ENCODE measurements at places on chromosomes 2 and 18. TPM values are rescaled to one million over a fixed set of nuclear protein-coding genes. Genes with fewer than 3 reads are reported as not detected.

UGT1A3 gene
- total RNA-seq = not detected

DNA sequence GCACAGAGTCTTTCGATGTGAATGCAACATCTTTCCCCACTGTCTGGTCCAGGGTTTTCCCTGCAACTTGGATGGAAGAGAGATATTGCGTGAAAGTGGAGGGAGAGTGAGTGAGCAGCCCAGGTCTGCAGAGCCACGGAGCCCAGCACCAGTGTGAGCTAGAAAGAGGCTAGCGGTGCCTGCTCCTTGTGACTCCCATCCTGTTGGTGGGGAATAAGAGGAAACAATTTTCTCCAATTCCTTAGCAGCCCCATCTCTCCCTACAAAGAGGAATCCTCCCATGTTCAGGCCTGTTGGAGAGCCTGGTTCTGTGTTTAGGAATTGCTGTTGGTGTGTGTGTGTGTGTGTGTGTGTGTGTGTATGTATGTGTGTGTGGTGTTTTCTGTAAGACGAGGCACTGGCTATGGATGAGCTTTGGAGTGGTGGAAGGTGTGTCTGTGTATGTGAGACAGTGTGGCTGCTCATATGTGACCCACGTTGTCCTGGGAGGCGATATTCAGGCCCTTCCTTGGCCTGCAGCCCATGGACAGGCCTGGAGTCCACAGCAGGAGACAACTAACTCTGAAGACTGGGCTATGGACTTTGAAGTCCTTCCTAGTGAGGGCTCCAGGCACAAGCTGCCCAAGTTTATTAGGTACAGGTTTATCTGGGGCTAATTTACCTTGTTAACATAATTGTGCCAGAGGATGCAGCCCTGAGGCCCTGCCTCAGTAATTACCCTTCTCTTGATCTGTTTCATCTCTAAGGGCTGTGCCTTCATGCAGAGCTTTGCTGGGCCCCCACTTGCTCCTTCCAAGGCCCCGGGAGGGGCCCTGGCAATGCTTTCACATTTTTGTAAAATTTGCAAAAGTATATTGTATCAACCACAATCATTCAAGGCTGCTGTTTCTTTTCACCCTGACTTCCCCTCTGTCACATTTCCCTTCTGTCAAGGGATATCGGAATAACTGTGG is 88.6 kb upstream of the HAAO start:
- DNase-seq = no peak

- peak; percentile 85 for DNase-seq
Observed at GRCh38 chr2:120991441-120991840, 255.8 kb downstream of the GLI2 start.

GRCh38 chr2:162697111-162697510 is 141.5 kb downstream of the KCNH7 start:
- DNase-seq = no peak

GRCh38 chr2:223196331-223196730 is 144.3 kb downstream of the KCNE4 start:
- no peak for DNase-seq

GRCh38 chr2:218394298-218395089 is 5.2 kb upstream of the CTDSP1 start:
- peak; percentile 51 for DNase-seq

DNA sequence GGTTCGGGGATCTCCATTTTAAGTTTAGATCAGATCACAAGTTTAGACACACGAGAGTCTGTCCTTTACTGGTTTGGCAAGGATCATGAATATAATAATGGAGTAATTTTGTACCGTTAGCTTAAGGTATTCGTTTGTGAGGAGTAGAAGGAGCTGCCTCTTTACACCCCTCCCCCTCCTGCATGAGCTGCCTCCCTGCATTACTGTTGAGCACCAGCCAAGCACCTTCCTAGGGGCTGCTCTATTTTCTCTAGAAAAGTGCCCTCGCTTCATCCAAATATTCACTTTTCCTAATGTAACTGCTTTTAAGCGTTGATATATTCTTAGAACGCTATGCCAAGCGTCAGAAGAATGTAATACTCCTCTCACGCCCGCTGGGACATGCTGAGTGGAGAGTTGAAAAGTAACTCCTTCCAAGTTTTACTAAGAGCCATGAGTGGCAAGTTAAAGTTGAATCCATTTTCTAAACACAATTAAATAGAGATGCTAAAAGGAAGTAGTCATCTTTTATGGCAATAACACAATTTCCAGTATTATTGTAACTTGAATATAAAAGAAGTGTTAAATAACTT is 25.4 kb upstream of the SCN7A start:
- peak; percentile 10 for DNase-seq

CENPA gene
- total RNA-seq = 2.9 TPM

DNA sequence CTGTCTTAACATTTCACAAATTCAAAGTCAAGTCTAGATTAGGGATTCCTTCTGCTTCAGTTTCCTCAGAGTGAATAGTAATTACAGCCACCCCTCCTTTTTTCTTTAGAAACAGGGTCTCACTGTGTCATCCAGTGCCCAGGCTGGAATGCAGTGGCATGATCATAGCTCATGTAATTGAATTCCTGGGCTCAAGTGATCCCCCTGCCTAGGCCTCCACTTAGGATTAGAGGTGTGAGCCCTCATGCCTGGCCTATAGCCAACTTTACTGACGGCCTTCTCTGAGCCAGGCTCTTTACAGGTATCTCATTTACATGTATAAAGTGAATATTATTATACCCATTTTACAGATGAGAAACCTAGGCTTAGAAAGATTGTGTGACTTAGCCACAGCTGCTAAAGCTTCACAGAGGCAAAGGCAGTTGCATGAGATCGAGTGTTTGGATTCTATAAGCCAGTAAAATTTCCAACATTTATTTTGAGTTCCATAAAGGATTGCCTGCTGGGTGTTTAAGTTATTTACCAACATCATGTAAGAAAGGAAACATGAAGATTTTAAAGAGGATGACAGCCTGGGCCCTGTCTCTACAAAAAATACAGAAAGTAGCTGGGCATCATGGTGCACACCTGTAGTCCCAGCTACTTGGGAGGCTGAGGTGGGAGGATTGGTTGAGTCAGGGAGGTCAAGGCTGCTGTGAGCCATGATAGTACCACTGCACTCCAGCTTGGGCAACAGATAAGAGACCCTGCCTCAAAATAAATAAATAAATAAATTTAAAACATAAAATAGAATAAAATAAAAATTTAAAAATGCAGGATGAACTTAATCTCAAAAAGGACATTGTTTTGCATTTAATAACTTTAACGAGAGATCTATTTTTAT is 1.8 kb downstream of the ENOSF1 start:
- DNase-seq = no peak

GRCh38 chr2:219570194-219570923 is 980 bp downstream of the OBSL1 start:
- DNase-seq = peak; percentile 97

DNA sequence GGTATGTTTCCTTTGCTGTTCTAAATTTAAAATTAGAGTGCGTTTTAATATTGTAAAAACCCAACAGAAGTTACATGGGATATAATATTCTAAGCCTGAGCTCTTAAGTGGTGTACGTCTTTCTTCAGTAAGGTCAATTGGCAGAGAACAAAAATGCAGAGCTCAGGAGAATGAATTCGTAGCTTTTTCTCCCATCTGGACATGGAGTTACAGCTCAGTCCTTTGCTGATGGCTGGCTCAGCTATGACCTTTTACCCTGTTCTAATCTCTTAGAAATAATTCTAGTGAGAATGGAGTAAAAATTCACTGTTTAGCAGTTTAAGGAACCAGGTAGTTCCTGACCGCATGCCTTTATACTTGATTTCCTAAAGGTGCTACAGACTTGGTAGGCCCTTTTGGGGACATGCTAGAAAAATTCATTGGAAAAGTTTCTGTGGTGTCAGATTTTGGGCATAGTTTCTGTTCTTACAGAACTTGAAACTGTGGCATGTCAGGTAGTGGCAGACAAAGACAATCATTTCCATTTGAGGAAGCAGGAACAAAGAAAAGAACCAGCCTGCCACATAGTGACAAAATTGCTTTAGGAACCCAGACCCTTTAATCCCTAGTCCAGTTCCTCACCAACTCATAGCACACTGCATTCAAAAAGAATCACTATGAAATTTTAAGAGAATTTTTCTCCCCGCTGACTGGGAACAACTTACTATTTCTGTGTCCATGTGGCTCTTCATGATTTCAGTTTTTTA is 566.8 kb upstream of the ZNF804A start:
- no peak for DNase-seq

- no peak for DNase-seq
Observed at GRCh38 chr2:158670292-158670691, 124.8 kb upstream of the DAPL1 start.

GRCh38 chr2:42848726-42849290 is 56.4 kb upstream of the HAAO start:
- no peak for DNase-seq

PDE1A gene
- total RNA-seq = 42.0 TPM

DNA sequence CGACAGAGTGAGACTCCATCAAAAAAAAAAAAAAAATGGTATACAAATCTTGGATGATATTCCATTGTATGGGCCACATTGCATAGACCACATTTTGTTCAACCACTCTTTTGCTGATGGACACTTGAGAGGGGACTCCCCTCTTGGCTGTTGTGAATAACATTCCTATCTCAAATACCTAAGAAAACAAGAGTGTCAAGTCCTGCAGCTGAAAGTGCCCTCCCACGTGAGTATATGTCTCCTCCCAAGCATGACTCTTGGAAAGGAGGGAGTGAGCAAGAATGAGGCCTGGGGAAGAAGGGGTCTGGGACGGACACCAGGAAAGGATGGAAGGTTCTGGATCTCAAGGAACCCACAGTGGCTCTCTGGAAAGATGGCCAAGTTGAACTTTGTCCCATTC is 36.0 kb upstream of the NPAS2 start:
- no peak for DNase-seq

AQP12A gene
- total RNA-seq = not detected

KLF7 gene
- total RNA-seq = 31.1 TPM

GRCh38 chr2:38037325-38037724 is 38.6 kb downstream of the CYP1B1 start:
- DNase-seq = no peak

DNA sequence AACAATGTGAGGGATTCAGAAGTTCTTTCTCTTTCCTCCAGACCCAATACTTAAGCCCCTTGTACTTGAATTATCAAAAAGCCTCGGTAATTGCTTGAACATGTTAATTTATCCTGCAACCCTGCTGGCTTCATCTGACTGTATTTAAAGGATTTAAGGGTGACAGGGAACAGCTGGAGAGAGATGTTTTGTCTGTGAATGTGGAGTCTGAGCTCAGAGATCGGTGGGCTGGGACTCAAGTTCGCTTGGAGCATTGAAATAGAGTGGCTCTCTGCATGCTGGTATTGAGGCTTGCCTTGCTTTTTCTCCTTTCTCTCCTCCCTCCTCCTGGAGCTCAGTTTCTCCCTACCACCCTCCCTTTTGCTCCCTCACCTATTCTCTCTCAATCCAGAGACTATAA is 73.6 kb downstream of the BOD1L2 start:
- no peak for DNase-seq

GRCh38 chr2:236568068-236568921 is 1.3 kb upstream of the ACKR3 start:
- DNase-seq = peak; percentile 79

ADCYAP1 gene
- not detected for total RNA-seq

GRCh38 chr2:223262946-223263345 is 211.0 kb downstream of the KCNE4 start:
- no peak for DNase-seq

APCDD1 gene
- 1.8 TPM for total RNA-seq

DPP10 gene
- total RNA-seq = not detected

DNA sequence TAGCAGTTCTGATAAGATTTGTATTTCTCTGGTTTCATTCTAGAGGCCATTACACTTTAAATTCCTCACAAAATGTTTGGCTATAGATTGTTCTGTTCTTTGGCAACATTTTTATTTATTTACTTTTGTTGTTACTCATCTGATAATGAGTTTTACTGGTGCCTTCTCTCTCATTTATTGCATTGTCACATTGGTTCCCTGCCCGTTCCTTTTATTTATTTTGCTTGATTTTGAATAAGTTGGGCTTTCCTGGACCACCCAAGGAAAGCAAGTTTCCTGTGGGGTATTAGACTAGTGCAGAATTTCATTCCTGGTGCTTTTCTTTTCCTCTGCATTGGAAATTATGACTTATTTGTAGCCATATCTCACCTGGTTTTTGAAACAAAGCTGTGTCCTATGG is 232.0 kb downstream of the SOCS6 start:
- no peak for DNase-seq

GRCh38 chr2:39990335-39990900 is 211.4 kb upstream of the THUMPD2 start:
- no peak for DNase-seq

- DNase-seq = no peak
Observed at GRCh38 chr2:72204786-72205503, 57.3 kb upstream of the CYP26B1 start.

SLC30A3 gene
- total RNA-seq = under 0.01 TPM

GALNT5 gene
- total RNA-seq = 75.7 TPM

DNA sequence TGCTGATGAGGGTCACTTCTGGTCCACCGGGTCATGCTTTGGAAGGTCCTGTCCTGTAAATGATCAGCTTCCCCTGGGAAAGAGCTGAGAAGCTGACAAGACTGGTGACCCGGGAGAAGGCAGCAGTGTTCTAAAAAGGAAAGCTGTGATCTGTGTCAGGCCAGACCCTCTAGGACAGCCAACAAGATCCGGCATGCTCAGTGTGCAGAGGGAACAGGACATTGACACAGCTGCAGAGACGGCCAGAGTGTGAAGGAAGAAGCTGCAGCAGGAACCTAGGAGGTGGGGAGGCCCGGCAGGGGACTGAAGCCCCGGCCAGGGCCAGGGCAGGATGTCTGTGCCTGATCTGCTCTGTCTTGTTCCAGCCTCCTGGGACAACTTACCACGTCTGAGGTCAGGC is 372.7 kb upstream of the ID2 start:
- DNase-seq = no peak

TUBA3E gene
- not detected for total RNA-seq

AQP4 gene
- total RNA-seq = not detected

IL1RL2 gene
- total RNA-seq = 1.2 TPM

- DNase-seq = no peak
Observed at GRCh38 chr18:11283479-11284161, 134.3 kb upstream of the PIEZO2 start.

- no peak for DNase-seq
Observed at GRCh38 chr2:150392614-150393013, 94.9 kb downstream of the RND3 start.

DNA sequence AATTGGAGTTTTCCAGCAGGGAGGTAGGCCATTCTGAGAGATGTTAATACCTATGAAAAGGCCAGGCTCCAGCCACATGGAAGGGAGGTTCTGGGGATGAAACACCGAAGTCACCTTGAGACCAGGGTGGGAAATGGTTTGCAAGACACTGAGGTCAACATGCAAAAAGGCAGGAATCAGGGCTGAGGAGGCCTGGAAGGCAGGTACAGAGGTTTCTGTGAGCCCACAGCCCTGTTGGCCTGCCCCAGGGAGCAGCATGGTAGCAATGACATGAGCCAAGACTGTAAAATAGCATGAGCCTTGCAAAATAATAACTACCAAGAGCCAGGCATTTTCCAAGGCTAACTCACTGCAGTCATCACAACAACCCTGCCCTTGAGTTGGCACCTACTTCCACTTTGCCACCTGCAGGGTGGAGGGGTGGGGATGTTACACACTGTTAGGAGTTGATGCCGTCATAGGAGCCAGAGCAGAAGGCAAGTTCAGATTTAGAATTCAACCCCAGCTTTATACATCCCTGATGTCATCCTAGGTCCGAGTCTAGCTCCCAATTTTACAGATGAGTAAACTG is 61.3 kb downstream of the ZBTB7C start:
- DNase-seq = peak; percentile 83

- no peak for DNase-seq
Observed at GRCh38 chr2:1170711-1171110, 220.1 kb downstream of the SNTG2 start.

FNDC4 gene
- 21.4 TPM for total RNA-seq

GRCh38 chr2:189285962-189286645 is 106.5 kb upstream of the COL5A2 start:
- DNase-seq = no peak

CDH19 gene
- total RNA-seq = not detected

All from osteoblast (primary cell).